ENCODE measurements at places on chromosomes 5 and 9.

DNA sequence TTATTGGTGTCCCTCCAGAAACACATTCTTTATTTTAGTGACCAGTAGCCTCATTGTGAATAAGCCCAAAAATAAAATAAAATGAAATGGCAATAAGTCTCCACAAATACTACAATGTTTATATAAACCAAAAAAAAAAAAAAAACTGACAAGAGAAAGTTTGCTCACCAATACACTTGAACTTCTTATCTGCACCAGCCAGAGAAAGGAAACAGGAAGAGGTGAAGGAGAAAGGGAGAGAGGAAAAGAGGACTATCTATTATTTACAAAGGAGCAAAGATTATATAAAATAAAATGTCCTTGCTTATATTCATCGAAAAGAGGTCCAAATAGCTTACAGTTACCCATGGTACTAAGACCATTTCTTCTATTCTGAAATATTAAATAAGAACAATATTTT lies 176.4 kb upstream of the CCNG1 start:
- DNase-seq, result peak; percentile 73

DNA sequence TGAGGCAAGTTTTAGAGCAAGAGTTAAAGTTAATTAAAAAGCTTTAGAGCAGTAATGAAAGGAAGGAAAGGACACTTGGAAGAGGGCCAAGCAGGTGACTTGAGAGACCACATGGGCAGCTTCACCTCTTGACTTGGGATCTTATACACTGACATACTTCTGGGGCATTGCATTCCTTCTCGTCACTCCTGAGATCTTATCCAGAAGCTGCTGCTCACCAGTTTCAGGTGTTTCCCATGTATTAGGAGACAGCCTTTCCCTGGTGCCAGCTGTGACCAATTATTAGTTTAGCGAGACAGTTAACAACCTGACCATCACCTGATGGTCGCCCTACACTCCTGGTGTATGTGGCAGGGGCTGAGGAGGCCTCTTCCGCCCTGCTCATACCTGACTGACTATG lies 382.1 kb downstream of the KDM4C start:
- DNase-seq, result no peak

DNA sequence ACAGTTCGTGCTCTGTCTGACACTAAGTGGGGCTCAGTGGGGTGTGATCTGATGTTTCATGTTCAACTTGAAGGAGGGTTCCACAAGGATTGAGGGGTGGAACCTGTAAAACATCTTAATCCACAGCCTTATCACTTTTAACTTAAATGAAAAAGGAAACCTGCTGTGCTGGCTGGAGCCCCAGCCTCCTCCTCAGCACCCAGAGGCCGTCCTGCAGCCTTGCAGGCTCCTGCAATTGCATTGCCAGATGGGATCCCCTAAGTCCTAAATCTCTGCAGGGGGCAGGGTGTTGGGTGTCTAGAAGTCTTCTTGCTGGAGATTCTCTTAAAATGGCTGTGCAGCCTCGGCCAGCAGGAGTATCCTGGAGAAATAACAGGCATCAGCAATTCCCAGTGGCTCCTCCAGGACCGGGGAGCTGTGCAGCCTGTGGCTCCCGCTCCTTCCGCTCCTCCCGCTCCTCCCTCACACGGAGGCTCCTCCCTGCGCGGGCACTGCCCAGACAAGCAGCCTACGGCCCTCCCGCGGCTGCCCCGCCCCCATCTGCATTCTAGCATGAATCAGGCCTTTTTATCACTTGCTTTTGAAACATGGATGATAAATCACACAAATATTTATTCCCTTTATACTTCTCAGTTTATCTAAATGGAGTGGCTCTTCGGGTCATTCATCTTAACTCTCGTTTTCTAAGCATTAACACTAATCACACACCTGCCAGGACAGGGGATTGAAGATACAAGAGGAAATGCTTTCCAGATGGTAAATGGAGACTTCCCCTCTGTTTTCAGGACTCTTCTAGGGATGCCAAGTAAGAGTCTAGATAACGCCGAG lies 131.0 kb downstream of the ADAMTS16 start:
- no peak for DNase-seq

DNA sequence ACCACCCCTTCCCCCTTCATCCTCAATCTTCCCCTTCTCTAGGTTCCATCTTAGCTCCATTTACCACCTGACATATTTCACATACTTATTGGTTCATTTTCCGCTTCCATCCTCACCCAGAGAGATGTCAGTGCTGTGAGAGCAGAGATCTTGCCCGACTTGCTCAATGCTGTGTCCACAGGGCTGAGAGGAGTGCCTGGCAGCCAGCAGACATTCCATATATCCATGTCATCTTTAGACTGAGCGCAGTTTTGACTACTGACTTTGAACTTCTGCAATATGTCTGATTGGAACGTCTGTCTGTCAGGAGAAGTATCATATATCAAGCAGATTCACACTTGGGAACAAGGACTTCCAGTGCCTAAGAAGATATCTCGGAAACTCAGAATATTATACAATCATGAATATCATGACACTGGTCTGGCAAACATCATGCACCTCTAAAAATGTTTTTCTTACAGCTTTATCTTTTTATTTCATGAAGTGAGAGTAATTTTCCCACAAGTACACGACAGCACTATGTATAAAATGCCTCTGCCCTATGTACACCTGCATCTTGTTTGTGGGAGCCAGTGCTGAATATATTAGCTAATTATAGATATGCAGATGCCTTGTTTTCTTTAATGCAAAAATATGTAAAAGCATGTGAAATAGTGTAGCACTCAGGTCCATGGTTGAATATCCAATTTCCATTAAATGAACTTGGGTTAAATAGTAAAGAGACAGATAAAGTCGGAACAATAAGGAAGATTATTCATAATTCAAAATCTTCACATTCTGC lies 454.0 kb upstream of the DAP start:
- no peak for DNase-seq

- DNase-seq, result no peak
These were observed 4.8 kb downstream of the TMOD1 start for GRCh38 chr9:97506306-97506705.

- no peak for DNase-seq
These were observed 99.6 kb upstream of the SLC44A1 start for GRCh38 chr9:105144841-105145240.

DNA sequence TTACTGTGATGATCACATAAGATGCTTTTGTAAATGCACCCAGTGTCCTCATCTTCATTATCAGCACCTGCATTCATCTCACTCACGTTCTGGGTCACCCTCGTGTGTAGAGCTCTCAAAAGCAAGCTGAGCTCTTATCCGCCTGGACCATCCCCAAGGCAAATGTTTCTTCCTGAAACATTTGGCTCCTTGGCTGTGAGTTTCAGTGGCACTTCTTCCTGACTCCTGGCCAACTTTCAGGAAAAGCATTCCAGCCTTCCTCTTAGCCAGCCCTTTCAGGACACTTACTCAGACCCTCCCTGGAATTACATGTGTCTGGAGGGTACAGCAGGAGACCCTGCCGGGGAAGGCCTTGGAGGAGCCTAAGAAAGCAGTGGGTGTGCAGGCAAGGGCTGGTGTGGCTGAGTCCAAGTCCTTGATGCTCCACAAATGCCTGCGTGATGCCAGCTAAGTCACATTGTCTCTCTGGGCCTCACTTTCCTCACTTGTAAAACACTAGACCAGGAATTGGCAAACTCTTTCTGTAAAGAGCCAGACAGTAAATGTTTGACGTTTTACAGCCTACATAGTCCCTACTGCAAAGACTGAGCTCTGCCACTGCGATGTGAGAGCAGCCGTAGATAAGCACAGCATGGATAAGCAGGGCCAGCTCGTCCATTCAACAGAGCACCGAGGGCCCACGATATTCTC lies 72.1 kb downstream of the PDE6A start:
- no peak for DNase-seq

GRCh38 chr5:39200081-39200480 lies 19.3 kb downstream of the FYB1 start:
- DNase-seq, result no peak

DNA sequence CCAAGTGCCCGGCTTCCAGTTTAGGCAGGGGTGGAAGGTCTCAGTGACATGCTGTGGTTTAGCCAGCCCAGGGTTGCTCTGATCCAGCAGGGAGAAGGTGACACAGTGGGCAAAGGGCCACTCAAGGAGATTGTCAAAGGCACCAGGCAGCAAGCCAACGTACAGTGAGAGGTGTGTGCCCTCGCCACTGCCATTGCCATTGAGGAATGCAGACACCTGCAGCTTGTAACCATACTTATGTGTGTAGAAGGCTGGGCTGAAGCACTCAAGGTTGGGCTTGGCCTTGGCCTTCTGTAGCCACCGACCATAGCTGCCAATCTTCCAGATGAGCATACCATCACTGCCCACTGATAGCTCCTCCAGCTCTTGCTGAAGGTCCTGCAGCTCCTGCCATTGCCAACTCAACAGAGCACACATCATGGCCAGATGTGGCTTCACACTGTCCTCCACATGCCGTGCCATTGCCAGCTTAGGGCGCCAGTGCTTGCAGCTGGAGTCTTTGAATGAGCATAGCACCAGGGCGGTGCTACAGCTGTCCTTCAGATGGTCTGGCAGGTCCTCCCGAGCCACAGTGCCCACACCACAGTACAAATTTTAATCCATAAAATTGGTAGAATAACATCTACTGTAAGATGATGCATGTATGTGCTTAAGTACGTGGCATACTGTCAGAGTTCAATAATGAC lies 59.7 kb upstream of the HMHB1 start:
- DNase-seq, result no peak

GRCh38 chr5:18754201-18754600 lies 1119.9 kb downstream of the TAF11L14 start:
- DNase-seq, result no peak

DNA sequence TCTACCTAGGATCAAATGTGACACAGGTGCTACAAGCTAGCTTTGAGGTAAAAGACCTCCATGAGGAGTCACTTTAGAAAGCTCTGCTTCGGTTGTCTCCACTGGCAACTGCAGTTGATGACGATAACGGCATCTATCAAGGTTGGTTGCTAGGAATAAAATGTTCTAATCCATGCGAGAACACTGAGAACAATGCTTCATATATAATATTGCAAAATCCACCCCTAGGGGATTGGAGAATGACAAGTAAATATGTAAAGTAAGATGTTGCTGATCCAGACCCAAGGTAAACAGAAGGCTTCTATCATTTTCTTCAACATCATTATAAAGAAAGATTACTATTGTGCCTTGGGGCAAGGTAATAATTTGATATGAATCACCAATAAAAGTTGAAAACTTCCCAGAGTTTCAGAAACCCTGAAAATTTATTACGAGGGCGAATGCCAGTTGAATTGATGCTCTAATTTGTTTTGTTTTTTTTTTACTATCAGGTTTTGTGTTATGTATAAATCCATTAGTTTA lies 1003.4 kb downstream of the CDH18 start:
- DNase-seq, result no peak

- DNase-seq, result no peak
These were observed 5.8 kb downstream of the POU4F3 start for GRCh38 chr5:146344155-146345118.

DNA sequence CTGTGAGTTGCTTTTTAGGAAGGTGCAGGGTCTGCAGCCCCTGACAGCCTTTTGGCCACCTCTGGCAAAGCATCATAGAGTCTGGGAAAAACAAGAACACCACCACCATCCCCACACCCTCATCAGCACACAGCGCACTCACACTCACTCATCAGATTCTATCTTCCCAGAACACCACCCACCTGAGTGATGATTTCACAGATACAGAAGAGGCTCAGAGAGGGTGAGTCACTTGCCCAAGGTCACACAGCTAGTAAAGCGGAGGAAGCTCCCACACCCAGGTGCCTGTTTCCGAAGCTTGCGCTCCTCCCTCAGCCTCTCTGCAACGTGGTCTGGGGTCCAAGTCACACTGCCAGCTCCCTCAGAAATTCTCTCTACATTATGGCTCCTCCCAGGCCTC lies 41.8 kb upstream of the HRH2 start:
- DNase-seq, result no peak

GRCh38 chr9:34377404-34377746 lies 677 bp upstream of the MYORG start:
- peak; percentile 66 for DNase-seq

DNA sequence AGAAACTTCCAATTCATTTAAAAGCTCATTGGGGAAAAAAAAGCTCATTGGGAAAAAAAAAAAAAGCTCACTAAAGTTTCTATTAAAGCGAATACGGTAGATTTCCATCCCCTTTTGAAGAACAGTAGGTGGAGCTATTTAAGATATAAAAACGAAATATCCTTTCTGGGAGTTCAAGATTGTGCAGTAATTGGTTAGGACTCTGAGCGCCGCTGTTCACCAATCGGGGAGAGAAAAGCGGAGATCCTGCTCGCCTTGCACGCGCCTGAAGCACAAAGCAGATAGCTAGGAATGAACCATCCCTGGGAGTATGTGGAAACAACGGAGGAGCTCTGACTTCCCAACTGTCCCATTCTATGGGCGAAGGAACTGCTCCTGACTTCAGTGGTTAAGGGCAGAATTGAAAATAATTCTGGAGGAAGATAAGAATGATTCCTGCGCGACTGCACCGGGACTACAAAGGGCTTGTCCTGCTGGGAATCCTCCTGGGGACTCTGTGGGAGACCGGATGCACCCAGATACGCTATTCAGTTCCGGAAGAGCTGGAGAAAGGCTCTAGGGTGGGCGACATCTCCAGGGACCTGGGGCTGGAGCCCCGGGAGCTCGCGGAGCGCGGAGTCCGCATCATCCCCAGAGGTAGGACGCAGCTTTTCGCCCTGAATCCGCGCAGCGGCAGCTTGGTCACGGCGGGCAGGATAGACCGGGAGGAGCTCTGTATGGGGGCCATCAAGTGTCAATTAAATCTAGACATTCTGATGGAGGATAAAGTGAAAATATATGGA lies at the start of gene PCDHGA12:
Gene PCDHGA12 (plus strand): TSS at position 176 of the 782 bp plus-strand sequence. CDS start 253 bp downstream, at position 429.
- peak; percentile 61 for DNase-seq

DNA sequence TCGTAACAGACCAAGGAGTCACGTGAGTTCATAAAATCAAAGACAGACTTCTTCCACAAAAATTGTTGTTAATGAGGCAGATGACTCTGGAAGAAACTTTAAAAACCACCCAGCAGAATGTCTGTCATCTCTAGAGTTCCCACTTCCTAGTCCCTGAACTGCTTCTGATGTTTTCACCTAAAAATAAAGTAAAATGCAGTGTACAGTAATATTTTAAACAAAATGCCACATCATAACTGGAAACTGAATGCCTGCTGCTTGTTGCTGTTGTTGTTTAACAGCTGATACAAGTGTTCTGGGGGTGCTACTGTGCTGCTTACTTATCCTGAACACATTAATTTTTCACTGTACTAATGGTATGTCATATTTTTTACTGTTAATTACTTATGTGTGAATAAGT lies 577.2 kb downstream of the MTRR start:
- no peak for DNase-seq

GRCh38 chr5:42756606-42757601 lies at the start of gene CCDC152:
CCDC152 (plus strand) TSS chr5:42756818; CDS start chr5:42759122, 2,304 bp downstream.
- peak; percentile 54 for DNase-seq

Data from OCI-M1 (cell line).